ENCODE measurements at places on chromosomes 7 and 10.

DNA sequence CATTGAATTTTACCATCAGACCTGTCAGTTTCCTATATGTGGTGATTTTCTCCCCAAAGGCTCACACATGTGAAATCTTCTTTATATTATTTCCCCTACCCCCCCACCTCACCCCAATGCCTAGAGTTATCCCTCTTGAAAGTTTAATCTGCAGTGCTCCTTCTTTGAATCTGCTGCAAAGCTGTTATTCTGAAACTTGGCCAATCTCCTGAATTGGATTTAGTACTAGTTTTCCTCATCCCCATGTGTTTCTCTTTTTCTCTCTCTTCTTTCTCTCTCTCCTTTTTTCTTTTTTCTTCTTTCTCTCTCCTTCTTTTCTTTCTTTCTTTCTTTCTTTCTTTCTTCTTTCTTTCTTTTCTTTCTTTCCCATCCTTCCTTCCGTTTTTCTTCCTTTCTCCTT, 886.2 kb downstream of the TYW1 start:
- DNase-seq: no peak

- DNase-seq: no peak
Measured at GRCh38 chr10:94546901-94547185, 1.3 kb downstream of the HELLS start.

- DNase-seq: no peak
Measured at GRCh38 chr10:1412531-1413189, 324.7 kb downstream of the ADARB2 start.

DNA sequence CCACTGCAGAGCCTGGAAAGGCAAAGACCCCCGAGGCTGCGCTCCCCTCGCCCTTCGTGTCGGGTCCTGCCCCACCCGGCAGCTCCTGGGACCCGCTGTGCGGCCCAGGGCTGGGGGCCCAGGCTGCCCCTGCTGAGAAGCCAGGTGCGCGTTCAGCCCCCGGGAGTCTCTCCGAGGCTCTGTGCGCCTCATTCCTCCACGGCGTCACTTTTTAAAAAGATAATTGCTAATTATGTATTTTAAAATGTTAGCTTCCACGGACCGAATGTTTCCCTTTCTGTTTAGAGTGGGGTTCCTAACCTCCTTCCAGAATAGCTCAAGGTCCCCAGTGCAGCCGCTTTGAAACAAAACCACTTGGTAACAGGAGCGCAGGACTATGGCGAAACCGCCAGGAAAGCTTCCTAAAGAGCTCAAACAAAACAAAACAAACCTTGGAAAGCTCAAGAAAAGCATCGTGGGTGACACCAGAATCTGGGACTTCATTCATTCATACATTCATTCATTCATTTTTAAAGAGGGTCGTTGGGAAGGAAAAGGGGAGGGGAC, 45.6 kb downstream of the PDIA4 start:
- peak; percentile 23 for DNase-seq

- no peak for DNase-seq
Measured at GRCh38 chr10:14010101-14010558, 320.6 kb downstream of the FRMD4A start.

DNA sequence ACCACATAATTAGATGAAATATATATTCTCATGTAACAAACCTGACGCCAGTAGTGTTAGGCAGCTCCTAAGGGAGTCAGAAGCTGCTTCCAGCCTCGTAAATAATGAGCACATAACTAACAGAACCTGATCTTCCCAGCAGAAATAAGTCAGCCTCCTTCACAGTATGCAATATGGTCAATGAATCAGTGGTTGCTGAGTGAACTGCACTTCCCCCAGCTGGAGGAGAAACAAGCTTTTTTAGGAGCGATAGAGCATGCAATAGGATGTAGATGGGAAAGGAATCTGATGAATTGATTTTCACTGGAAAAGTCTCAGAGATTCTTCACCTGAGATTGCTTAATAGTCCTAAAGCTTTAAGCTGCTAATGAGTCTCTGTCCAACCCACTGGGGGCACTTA, 337.2 kb upstream of the LRGUK start:
- DNase-seq: no peak

DNA sequence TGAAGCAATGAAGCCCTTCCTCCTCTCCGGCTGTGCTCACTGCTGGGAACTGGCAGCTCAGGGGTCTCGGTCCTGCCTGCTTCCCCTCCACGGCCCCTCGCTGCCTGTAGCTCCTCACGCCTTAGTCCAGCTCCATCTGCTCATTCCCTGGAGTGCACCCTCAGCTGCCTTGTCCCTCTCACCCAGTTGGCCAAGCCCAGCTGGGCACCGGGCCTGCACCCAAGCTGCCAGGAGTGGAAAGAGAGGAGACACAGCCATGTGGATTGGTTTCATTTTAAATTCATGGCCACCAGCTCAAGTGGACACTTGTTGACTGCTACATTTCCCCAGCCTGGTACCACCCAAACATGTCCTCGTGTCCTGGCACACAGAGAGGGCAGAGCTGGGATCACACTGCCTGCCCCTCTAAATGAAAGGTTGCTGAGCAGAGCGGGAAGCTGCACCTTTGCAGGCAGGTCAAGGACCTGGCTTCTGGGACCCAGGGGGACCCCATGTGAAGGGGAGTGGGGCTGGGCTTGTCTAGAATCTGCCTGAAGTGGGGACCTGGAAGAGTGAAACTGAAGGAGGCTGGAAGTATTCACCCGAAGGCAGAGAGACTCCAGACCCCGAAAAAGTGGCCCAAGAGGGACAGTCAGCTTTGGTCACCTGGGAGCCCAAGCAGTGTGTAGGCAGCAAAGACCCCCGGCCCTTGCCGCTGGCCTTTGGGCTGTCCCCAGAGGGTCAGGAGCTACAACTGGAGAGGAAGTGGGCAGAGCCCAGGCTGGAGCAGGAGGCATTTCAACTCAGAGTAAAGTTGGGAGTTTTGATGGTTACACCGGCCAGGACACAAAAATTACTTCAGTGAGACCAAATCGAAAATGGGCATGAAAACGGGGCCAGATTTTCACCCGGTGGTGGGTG, 15.0 kb upstream of the BNIP3 start:
- no peak for DNase-seq

GRCh38 chr7:41459623-41460261, 243.1 kb downstream of the INHBA start:
- DNase-seq: no peak

- no peak for DNase-seq
Measured at GRCh38 chr7:86158111-86158510, 485.6 kb upstream of the GRM3 start.

GRCh38 chr7:14637968-14638367, 264.6 kb downstream of the DGKB start:
- peak; percentile 25 for DNase-seq

GRCh38 chr7:70347463-70348254, 749.4 kb downstream of the AUTS2 start:
- no peak for DNase-seq

- no peak for DNase-seq
Measured at GRCh38 chr7:157027568-157028198, 17.2 kb upstream of the MNX1 start.

GRCh38 chr10:86099542-86100334, 266.9 kb downstream of the GRID1 start:
- no peak for DNase-seq

DNA sequence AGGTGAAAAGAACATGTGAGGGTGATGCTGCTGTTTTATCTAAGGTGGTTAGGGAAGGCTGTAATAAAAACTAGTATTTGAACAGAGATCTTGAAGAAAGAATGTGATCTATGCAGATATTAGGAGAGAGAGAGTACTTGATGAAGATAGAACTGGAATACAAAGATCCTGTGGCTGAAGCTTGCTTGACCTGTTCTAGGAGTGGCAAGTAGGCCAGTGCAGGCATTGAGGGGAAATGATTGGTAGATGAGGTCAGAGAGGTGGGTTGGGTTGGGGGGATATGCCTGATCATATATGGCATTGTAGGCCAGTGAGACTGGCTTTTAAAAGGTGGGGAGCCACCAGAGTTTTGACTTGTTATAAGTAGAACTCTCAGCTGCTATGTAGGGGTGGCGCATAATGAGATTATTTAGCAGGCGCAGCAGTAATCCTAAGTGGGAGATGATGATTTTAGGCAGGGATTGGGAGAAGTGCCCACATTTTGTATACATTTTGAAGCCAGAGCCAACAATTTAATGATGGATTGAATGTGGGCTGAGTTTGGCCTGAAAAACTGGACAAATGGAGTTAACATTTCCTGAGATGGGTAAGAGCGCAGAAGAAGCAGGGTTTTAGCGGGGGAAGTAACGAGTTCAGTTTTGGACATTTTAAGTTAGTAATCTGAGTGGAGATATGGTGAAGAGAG, 8.2 kb downstream of the CCSER2 start:
- DNase-seq: no peak

DNA sequence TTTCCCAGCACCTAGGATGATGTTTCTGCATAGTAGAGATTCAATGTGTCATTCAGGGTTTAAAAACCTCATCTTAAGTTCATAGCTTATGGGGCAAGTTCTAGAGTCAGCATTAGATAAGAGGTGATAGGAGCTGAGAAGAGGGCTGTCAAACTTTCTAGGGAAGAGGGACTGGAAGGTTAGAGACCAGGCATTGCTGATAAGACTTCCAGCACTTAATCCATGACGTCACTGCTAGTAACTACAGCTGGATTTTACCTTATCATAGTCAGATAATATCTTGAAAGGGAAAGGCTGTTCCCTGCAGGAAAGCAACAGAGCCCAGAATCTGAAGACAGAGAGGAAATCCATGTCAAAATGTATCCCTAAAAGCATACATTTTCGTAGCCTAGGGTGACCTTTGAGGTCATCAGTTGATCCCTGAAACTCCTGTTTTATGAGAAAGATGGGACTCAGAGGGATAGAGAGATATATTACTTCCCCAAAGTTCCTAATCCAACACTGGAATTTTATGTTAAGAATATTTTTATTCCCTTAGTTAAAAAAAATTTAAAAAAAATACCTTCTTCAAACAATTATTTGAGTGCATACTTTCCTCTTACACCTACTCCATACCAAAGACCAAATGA, 3.3 kb upstream of the CPED1 start:
- DNase-seq: peak; percentile 21
